Stimulated activated CD4-positive, alpha-beta T cell treated with anti-CD3 and anti-CD28 coated beads, Interleukin-4, amount 100 ng/mL, for 1 hour (primary cell): ENCODE measurements at places on chromosomes 5 and 9.

DNA sequence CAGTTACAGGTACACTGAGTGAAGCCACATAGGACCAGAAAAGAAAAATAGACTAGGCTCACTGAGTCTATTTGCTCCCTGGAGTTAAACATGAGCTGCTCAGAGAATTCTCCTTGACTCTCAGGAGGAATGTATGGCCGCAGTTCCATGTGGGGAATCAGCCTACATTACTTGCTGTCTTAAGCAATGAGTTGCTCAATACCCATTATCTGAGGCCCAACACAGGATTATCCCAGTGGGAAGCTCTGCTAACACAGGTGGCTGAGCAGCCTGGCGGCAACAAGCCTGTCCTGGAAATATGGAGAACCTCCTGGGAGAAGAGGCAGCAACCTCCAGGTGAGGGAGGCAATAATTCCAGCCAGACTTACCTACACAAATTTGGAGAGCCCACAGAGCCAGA, 177.5 kb upstream of the NREP start:
- DNase-seq = no peak

- no peak for DNase-seq
Measured at GRCh38 chr5:115392611-115393010, 96.2 kb upstream of the CCDC112 start.

GRCh38 chr9:29969408-29969807, 2396.1 kb upstream of the C9orf72 start:
- DNase-seq = no peak

DNA sequence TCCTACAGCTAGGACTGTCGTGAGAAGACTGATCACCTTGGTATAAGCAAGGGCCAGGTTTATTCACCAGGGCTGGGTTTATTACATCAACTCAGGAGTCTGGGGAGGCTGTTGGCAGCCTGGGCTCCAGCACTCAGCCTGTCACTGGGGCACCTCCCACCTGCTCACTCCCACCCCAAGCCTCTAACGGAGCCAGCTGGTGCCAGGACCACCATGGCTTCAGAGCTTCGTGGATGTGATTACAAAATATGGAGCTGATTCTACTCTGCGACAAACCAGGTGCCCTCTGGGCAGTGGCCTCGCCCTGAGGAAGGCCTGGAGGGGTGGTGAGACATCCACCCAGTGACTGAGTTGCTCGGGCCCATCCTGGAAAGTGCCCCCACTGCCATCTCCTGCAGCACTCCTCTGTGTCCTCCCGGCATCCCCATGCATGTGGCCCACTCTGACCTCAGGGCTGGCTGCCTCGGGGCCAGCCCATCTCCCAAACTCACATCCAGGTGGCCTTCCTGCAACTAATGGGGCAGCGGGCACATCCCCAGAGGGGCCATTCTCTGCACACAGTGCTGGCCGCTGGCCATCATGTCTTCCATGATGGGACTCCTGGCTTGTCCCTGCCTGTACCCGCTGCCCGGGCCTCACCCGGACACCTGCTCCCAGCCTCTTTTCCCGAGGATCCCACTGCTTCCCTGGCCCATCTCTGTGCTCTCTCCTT, 49.6 kb downstream of the SECISBP2 start:
- no peak for DNase-seq

DNA sequence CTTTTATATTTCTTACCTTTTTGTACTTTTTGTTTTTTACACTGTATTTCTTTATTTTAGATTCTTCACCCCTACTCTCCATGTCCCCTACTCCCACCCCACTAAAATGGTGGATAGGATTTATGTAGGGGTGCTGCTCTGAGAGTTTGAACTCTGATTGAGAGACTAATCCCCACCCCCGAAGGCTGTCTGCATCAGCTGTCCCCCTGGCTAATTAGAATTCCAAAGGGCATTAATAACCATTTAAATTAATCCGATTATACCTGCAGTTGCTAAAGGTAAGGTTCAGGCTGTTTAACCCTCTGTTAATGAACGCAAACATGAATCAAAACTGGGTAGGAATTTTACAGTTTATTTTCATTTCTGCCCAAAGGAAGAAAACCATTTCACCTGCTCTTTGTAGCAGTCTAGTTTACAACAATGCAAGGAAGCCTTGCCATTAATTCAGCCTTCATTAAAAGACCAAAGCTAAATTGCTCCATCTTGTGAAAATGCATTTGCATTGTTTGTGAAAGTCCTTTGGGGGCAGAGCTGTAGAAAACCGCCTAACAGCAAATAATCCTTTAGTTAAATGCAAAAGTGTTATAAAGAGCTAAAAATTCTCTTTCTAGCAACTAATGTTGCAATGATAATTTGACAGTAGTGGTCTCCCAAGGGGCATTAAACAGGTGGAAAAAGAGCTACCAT, 71.2 kb downstream of the ZCCHC7 start:
- no peak for DNase-seq

- DNase-seq = no peak
Measured at GRCh38 chr5:53792338-53792737, 231.9 kb downstream of the NDUFS4 start.

DNA sequence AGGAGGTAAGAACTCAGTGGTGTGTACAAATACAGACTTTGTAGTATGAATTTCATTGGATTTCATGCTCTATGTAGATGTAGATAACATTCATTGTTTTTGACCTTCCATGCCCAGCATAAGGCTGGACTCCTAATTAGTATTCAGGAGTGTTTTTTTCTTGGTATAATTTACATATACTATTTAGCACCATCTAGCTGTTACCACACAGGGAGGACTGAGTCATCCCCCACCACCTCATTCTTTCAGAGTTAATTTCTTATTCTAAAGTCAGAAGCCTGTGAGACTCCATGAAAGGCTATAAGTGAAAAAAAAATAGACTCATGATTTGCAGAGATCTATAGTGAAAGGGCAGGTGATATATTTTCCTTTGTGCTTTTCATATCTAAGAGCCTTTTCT, 555.0 kb downstream of the PRR16 start:
- DNase-seq = no peak

DNA sequence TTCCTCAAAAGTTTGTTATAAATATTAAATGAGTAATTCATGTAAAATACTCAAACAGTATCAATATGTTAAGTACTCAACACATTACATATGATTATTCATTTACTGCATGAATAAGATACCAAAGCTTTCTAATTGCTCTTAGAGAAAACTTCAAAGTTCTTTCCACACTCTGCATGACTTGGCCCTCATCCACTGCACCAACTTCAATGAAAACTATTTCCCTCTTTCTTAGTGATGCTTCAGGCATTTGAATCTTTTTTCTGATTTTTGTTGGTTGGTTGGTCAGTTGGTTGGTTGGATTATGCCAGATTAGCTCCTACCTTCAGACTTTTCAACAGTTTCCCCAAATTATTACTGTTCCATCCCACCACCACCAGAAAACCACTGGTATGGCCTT, 314.7 kb upstream of the RGMB start:
- no peak for DNase-seq

DNA sequence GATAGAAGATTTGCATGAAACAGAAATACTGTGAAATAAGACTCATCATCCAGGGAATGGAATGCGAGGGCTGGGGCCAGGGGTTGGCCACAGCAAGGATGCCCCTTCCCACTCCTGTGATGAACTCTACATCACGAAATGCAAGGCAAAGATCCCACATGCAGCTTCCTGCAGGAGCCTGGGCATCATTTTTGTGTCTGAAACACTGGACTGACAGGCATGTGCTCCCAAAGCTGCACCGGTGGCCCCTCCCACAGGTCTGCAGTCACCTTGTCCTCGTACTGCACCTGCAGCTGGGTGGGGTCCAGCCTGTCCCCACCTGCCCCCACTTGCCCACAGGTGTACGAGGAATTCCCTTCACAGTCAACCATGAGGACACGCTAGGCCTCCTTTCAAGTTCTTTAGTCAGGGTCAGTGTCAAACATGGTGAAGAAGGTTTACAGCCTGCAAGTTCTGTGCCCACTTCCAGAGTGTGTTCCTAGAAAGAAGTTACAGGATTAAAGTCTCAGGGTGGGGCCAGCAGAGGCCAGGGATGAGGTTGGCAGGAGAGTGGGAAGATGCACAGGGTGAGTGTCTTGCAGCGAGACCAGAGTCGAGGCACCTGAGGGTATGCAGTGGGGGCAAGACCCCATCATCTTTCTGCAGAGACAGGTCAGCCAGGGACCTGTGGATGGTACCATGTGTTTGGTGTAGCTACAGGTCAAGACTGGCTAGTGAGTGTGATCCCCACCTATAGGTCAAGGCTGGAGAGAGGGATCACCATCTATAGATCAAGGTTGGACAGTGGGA, 155.0 kb upstream of the IRX2 start:
- no peak for DNase-seq

- no peak for DNase-seq
Measured at GRCh38 chr9:27124151-27124550, 15.1 kb downstream of the TEK start.

- DNase-seq = no peak
Measured at GRCh38 chr5:101012880-101013279, 109.8 kb upstream of the ST8SIA4 start.

DNA sequence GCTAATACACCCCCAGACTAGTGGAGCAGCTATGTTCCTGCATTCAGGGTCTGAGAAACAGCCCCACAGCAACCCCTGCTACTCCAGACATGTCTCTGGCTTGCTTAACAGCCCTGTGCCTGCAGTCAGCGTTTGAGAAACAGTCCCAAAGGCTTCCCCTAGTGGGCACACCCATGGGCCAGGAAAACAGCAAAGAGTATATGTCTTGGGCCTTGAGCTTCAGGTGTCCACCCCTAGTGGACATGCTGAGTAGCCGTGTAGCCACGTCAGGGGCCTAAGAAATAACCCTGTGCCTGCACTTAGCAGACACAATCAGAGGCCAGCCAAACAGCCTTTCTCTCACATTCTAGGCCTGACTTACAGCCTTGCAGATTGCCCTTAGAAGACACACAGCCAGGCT, 698.6 kb downstream of the PTPRD start:
- DNase-seq = no peak

GRCh38 chr9:127915325-127915752, 1.5 kb downstream of the ST6GALNAC4 start:
- no peak for DNase-seq

DNA sequence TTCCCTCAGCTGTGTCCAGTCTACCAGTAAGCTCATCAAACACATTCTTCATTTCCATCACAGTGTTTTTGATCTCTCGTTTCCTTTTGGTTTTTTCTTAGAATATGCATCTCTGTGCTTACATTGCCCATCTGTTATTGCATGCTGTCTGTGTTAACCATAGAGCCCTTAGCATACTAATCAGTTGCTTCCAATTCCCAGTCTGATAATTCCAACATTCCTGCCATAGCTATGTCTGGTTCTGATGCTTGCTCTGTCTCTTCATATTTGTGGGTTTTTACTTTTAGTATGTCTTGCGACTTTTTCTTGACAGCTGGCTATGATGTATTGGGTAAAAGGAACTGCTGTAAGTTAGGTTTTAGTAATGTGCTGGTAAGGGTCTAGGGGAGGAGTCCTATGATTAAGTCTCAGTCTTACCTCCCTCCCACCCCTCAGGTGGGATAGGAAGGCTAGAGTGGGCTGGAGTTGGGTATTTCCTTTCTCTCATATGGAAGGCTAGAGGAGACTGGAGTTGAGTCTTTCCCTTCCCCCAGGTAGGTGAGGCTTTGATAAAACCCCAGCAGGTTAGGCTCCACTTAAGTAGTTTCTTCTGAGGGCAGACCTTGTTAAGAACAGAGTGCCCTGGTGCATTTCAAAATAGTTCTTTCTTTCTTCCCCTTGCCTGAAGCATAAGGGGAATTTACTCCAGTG, 99.1 kb upstream of the RASGRF2 start:
- no peak for DNase-seq

DNA sequence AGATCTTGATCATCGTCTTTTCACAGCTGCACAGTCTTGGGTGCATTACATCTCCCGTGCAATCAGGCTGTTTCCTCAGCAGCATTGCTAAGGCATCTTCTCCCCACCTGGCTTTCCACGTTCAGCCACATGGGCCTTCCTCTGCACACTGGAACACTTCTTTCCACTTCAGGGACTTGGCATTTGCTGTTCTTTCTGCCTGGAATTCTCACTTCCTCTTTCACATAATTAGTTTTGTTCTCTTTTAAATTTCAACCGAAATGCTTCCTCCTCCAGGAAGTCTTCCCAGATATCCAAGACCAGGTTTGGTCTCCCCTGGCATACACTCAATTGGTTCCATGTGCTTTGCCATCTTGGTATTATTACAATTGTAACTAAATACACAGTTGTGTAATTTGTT, 43.8 kb downstream of the WHRN start:
- no peak for DNase-seq

- no peak for DNase-seq
Measured at GRCh38 chr5:180093651-180094382, 22.3 kb upstream of the RNF130 start.

DNA sequence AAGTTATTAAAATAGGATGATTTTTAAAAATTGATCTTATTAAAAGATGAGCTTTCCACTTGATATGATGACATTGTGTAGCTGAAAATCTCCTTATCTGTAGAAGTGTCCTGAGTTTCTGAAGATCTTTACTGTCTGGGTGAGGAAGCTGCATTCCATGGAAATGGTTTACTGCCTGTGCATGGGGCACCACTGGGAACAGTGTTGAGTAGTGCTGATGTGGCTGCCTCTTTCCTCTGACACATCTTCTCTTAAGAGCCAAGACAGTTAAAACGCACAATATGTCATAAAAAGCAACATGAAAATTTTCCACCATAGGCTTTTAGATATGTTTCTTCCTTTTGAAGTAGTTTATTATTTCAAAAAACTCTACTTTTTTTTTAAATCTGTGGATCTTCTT, 24.6 kb downstream of the SECISBP2 start:
- DNase-seq = no peak

GRCh38 chr9:19785230-19785629, 3.6 kb downstream of the SLC24A2 start:
- DNase-seq = no peak

DNA sequence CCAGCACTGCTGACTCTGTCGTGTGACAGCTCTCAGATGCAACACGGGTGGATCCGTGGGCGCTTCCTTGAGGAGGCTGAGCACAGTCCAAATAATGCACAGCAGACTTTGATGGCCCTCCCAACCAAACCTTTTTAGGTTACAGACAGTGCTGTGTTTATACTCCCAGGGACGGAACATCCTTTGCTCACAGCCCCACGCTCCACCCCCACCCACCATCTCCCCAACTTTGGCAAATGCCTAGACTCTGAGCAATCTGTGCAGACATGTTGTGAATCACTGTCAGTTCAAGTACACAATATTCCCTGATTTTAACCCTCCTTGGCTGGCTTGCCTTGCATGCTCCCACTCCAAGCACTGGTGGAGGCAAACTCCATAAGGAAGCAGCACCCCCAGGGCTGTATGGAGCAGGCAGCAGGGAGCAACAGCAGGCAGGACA, 324.6 kb downstream of the MLLT3 start:
- no peak for DNase-seq
